Fibroblast of skin of left quadriceps (primary cell): ENCODE measurements at places on chromosomes 4 and X.

GRCh38 chr4:13103382-13104015 is 380.6 kb downstream of the RAB28 start:
- no peak for DNase-seq

DNA sequence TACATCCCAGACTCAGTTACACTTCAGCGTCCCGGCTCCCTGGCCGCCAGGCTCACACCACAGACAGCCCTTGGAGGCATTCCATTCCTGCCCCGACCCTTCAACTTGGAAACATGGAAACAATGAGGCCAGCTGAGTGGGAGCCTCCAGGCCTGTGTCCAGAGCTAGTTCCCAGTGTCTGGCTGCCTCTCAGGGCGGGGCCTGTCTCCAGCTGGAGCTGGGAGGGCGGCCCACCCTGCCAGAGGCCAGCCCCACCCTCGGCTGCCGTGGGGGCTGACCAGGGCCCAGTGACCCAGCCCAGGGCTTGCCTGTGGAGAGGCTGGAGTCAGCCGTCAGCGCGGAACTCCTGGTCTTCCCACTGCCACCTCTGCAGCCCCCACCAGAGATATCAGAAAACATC is 37.4 kb upstream of the SPON2 start:
- DNase-seq, result no peak

- DNase-seq, result no peak
Observed at GRCh38 chr4:176872461-176872860, 79.7 kb upstream of the VEGFC start.

- no peak for DNase-seq
Observed at GRCh38 chr4:4506961-4507360, 34.9 kb downstream of the STX18 start.

- DNase-seq, result no peak
Observed at GRCh38 chr4:30840571-30840970, 120.4 kb downstream of the PCDH7 start.

DNA sequence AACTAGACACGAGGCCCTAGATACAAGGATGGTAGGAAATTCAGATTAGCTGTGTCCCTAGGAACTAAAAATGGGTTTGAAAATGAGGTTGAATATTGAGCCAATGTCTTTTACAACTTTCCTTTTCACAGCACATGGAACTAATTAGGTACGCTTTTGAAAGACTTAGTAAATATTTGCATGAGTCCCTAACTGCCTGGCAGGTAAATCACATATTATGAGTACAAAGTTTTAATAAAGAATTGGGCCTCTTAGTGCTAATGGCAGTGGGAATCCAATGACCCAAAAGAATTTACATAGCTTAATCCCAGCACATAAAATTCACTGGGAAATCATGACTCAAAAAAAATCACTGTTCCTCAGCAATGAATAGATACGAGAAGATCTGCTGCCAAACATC is 16.8 kb downstream of the MUC7 start:
- no peak for DNase-seq

GRCh38 chr4:90824266-90825150 is 697.3 kb downstream of the CCSER1 start:
- no peak for DNase-seq

DNA sequence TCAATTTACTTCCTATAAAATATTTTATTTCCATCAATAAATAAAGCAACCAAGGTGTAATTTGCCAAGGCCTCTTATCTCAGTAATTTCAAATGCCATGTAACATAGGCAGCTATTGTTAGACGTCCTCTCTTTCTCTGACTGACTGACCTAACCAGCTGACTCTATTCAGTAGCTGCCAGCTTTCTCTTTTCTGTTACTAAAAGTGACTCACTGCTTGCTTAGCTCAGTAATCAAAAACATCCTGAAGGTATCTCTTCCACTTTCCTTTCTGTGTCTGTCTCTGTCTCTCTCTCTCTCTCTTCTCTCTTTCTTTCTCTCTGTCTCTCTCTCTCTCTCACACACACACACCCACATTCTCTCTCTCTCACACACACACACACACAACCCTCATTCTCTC is 134.2 kb downstream of the SPOCK3 start:
- DNase-seq, result peak; percentile 5
